ENCODE measurements at places on chromosomes 5 and 9.

DNA sequence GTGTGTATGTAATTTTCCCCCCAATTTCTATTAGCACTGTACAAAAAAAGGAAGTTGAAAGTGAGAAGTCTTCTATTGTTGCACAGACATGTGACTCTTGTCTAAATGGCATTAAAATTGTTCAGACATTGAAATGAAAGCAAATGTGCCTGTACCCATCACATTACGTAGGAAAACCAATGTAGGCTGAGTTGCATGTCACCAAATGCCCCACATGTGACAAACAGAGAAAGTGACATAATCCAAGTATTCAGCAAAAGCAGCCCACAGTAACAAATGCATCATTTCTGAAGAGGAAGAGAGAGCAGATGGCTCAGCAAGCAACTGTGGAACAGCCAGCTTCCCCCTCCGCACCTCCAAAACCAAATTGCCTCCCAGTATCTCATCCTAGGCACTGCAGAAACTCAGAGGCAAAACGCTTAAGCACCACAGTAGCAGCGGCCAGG lies 161.5 kb upstream of the NR4A3 start:
- no peak for DNase-seq

DNA sequence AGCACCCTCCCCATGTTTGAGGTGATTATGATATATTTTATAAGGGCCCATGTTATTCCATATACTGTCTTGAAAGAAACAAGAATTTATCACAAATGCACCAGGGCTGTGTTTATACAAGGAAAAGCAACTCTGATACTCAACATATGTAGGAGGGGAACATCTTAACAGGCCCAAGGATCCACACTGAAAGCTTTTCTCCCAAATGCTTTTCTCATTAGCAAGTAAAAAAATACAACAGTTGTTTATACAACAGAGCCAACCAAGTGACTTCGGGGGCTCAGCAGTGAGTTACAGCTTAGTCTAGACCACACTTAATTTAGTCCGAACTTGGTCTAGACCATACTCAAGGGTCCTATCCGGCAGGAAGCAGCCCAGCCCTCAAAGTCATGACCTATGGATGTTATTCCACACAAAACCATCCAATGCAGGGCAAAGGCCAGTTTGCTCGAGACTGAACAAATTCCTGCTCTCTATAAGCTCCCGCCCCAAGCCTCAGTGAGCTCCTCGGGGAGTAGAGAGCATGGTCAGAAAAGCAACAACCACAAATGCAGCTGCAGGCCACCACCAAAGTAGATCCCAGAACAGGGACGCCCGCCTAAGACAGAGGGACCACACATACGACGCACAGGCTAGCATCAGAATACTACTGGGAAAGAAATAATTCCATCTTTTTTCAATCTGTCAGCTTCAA lies 6.8 kb downstream of the GZMK start:
- DNase-seq = no peak

- DNase-seq = no peak
These were observed 107.0 kb upstream of the SMIM23 start for GRCh38 chr5:171678646-171679045.

DNA sequence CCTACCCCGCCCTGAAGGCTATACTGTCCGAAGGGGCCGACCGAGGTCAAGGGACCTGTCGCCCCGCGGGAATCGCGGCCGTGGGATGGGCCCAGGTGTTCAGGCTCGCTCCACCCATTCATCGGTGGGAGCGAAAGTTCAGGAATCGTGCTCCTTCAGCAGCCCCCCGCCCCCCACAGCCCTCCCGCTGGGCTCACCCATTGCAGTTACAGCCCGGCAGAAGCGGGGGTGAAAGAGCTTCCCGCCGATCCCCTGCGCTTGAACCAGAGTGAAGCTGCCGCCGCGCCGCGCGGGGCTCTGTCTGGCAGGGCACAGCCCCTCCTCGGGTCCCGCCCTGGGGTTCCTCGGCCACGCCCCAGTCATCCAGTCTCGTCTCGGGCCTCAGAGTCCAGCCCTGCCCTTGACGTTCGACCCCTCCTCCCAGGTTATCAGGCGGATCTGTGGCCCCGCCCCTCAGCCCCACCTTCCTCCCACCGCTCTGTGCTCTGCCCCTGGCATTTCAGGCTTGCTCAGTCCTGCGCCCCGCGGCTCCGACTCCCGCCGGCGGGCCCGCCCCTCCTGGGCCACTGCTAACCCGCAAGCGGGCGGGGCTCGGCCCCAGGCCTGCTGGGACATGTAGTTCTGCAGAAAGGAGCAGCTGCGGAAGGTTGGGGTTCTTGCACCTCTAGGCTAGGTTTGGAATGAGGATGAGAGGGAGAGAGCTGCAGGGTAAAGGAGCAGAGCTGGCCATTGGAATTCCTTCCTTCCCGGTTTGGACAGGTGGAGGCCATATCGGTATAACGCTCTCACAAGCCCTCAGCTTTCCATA lies at the start of gene MYORG:
TSS of gene MYORG (minus strand) at position 303 of the 808 bp plus-strand sequence. CDS start 3,955 bp downstream, outside the sequence.
- DNase-seq = peak; percentile 97

GRCh38 chr9:137247135-137247915 lies 3.8 kb upstream of the STPG3 start:
- no peak for DNase-seq

DNA sequence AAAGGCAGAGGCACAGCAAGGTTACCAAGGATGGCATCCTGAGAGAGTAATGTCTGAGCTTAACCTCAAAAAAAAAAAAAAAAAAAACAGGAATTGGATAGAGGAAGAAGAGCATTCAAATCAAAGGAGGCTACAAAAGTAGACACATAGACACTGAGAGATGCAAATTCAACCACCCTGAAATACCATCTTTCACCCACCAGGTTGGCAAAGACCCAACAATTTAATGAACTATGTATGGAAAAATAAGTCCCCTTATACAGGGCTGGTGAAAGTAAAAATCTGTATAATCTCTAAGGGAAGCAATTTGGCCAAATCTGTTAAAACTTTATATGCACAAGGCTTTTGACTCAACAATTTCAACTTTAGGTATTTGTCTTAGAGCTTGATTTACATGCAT lies 4.9 kb downstream of the NADK2 start:
- no peak for DNase-seq

DNA sequence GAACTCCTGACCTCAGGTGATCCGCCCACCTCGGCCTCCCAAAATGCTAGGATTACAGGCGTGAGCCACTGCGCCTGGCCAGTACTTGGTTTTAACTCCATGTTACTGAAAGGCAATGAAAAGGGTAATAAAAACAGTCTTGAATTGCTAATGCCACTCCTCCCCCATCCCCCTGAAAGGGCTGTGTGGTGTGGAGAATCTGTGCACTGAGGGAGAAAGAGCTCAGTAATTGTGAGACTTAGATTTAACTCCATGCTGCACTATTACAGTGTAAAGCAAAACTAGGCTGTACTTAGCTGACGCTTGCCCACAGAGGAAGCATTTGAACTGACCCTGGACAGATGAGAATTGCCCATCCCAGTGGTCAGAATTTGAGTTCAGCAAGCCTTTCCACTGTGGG lies 1662.4 kb upstream of the ACO1 start:
- no peak for DNase-seq

DNA sequence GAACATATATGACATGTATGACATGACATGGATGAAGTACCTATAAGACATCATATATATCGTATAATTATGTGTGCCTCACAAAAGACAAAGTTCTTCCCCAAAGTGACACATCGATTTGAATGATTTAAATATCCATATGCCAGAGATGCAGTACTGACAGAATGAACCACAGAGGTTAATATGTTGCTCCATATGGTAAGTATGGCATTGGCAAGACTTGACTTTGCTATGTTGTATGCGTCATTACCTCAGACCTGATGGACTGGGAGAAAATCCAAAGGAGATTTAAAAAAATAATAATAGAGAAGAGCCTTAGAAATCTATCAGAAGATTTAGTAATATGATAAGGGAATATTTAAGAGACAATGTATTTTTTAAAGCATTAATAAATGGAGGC lies 263.2 kb downstream of the PJA2 start:
- DNase-seq = no peak

GRCh38 chr5:65087154-65087553 lies 318.4 kb downstream of the CWC27 start:
- peak; percentile 26 for DNase-seq

Measured in DMS53 (cell line).